ENCODE measurements at places on chromosomes 11 and 22.

GRCh38 chr11:94112206-94112953, 16.3 kb upstream of the PANX1 start:
- DNase-seq: no peak

DNA sequence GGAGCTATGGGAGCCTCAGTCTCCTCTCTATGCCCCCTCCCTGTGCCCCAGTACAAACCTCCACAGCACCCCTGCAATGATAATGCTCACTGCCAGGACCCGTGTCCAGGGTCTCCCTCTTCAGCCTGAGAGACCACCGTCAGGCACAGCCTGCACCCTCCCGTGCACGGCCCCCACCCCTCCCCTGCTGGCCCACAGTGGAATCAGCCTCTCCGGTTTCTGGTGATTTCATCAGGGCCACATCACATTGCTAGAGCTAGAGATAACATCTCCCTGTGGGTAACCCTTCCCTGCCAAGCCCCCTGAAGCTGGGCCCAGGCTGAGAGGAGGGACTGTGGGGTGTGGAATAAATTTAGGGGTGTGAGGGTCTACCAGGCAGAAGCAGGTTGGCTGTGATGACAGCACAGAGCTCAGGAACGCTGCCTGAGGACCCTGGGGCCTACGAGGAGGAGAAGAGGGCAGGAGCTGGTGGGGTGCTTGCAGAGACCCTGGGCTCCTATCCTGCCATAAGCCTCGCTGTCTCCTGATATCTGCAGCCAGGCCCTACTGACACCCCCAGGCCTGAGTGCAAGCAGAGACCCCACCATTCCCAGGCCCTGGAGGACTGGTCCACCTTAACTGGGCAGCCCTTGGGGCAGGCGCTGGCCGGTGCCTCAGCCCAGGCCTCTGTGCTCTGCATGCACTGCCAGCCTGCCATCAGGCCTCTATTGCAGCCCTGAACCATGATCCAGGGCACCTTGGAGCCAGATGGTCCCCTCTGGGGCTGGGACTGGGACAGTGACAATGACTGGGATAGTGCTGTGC, at the start of gene KLHDC7B:
Gene KLHDC7B, plus strand, starts transcription at position 378 of the 804 bp plus-strand sequence. Its CDS starts 345 bp downstream, at position 723.
- peak; percentile 56 for DNase-seq

GRCh38 chr22:24730864-24731263, 43.7 kb downstream of the PIWIL3 start:
- no peak for DNase-seq

GRCh38 chr11:43784866-43785265, 95.8 kb upstream of the ALKBH3 start:
- DNase-seq: no peak

GRCh38 chr11:41379084-41379483, 80.4 kb downstream of the LRRC4C start:
- no peak for DNase-seq

DNA sequence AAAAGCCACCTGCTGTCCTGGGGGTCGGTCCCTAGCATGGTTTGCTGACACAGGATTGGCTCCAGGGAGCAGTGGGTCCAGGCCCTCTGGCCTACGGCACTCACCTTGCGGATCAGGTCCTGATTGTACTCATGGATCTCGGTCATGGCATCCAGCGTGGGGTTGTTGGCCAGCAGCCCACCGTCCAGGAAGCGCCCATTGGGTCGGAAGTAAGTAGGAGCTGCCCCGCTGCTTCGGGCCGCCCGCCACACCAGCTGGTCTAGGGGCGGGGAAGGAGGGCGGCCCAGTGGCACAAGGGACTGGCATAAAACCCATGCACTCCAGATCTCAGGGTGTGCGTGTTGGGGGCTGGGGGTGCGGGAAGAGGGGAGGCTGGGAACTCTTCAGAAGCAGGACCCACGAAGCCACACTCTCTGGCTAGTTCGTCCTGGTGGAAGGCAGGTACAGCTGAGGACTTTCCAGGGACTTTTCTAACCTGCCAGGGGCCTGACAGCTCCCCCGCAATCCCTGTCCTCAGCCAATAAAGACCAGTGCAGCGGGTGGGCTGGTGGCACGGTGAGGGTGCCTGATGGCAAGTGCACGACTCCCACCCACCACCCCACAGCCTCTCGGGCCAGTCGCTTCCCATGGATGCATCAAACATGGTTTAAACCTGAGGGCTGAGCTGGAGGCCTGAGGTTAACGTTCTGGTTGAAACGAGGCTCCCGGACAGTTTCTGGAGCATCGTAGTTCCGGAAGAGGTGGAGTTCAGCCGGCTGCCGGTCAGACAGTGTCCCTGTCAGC, 5.1 kb upstream of the BAIAP2L2 start:
- DNase-seq: no peak

GRCh38 chr11:43130616-43131015, 181.2 kb upstream of the API5 start:
- no peak for DNase-seq

DNA sequence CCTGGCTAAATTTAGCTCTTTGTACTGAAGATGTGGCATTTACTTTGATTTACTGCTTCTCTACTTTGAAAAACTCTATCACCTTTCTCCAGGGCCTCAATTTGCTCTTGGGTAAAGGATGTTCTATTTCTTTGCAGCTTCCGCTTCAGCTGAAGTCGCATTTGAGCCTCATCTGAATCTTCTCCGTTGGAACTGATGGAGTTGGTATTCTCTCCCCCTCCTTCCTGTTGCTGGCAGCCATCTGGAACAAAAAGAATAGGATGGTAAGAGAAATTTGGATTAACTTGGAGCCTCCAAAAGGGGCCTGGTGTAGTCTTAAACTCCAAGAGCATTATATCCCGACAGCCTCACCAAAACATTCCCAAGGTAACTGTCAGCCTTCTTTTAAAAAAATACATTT, 16.6 kb downstream of the PAX6 start:
- no peak for DNase-seq

DNA sequence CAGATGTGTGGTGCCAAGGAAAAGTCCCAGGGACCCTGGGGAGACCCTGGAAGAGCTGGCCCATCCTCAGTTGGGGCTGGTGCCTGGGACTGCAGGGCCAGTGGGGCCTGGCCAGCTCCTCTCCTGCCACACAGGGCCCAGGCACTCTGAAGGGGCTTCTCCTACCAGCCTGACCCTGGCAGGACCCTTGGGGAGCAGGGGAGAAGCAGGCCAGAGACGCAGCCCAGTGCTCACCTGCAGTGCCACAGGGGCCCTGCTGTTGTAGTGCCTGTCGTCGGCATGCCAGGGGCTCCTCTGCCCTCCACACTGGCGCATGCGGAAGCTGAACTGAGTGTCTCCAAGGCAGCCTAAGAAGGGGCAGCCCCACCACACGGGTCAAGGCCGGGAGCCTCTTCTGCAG, 9.1 kb downstream of the DENND6B start:
- DNase-seq: no peak

All from CD4-positive, alpha-beta T cell treated with Interleukin-21 for 1 hour (primary cell).